Stimulated activated CD8-positive, alpha-beta memory T cell treated with anti-CD3 and anti-CD28 coated beads, Interleukin-2, amount 100 ng/mL, for 1 hour (primary cell): ENCODE measurements at places on chromosomes 3 and 15.

DNA sequence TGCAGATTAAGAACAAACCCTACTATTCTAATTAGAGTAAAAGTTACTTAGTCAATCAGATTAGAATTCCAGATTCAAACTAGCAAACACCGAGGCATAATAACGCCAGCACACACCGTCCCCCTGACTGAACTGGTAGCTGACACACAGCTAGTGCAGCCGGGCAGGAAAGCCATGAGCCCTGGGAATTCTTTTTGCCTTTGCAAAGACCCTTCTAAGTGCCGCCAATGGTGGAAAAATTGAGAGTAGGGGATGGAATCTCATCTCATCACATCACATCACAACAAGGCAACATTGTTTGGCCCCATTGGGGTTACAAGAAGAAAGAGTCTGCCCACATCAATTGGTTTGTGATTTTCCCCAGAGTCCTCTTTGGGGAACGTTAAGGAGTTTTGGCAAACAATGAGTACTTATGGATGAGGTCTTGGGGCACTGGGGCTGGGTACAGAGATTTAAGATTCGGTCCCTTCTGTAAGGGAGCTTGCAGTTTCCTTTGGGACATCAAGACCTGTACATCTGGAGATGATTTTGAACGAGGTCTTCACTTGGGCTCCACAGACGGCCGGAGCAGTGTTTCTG lies 120.4 kb upstream of the MEF2A start:
- DNase-seq: no peak

- no peak for DNase-seq
Observed at GRCh38 chr15:43867096-43867495, 40.3 kb downstream of the WDR76 start.

DNA sequence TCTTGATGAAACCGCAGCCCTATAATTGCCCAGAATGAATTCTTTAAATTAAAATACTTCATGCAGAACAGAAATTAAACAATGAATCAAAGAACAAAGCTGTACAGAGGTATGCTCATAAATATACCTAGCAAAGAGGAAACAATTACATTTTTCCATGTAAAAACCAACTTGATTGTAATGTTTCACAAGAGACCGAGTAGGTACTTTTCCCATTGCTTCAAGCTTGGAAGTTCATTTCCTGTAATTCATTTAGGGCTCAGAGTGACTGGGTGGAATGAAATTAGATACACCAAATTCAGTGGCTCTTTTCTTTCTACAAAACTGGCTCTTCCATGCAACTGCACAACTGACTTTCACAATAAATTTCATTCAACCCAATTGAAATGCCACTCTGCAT lies 51.4 kb downstream of the FHIT start:
- no peak for DNase-seq

GRCh38 chr3:50585919-50586762 lies 16.8 kb downstream of the HEMK1 start:
- no peak for DNase-seq
